ENCODE measurements at places on chromosomes 2 and 18. TPM values are rescaled to one million over a fixed set of nuclear protein-coding genes. Genes with fewer than 3 reads are reported as not detected.

The RGPD4 gene
- not detected for total RNA-seq

The MRO gene
- total RNA-seq: 0.32 TPM

The HOXD10 gene
- 88.6 TPM for total RNA-seq

The COL5A2 gene
- 92.2 TPM for total RNA-seq

The STEAP3 gene
- total RNA-seq: 19.3 TPM
